ENCODE measurements at places on chromosomes 7 and 10.
A peak's percentile ranks its signal among the peaks of the same experiment; 100 is the strongest.

GRCh38 chr10:80517416-80518142, 20.1 kb upstream of the SH2D4B start:
- no peak for DNase-seq

- no peak for DNase-seq
Measured at GRCh38 chr10:2782265-2782664, 285.1 kb upstream of the PFKP start.

DNA sequence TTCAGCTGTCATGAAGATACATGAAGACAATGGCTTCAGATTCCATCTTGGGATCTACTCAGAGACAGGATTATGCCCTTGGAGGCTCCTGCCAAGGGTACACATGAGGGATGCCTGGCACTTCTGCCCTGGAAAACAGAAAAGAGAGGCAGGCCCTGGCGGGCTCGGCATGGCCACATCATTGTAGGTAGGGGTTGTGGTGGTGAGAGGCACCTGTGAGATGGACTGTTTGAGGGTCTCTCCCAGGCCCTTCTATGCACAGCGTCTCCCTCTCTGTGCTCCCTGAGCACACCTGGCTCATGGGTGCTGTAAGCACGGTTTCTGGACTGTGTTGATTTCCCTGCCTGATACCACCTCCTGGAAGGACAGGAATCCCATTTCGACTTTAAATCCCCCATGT, 304.3 kb downstream of the GLRX3 start:
- DNase-seq, result no peak

- peak; percentile 19 for DNase-seq
Measured at GRCh38 chr7:90530263-90530662, 60.8 kb downstream of the PTTG1IP2 start.

DNA sequence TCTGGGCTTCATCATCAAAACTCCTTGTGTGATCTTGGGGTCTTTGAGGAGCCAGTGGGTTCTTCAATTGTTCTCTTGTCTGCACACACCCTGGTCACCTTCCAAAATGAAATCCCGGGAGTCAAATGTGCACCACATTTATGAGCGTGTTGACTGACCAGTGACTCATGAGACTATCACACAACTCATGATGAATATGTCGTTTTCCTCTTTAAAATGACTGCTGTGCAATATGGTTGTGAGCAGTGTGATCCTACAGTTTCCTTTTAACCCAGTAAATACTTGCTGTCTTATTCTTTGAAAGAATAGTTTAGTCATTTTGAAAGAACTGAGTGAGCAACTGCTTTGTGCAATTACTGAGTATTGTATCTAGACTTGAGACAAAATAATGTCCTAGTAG, 149.2 kb downstream of the DYNC1I1 start:
- DNase-seq, result no peak

- no peak for DNase-seq
Measured at GRCh38 chr7:32515890-32516550, 20.7 kb downstream of the AVL9 start.

GRCh38 chr7:32048970-32049491, 21.2 kb downstream of the PDE1C start:
- DNase-seq, result no peak

DNA sequence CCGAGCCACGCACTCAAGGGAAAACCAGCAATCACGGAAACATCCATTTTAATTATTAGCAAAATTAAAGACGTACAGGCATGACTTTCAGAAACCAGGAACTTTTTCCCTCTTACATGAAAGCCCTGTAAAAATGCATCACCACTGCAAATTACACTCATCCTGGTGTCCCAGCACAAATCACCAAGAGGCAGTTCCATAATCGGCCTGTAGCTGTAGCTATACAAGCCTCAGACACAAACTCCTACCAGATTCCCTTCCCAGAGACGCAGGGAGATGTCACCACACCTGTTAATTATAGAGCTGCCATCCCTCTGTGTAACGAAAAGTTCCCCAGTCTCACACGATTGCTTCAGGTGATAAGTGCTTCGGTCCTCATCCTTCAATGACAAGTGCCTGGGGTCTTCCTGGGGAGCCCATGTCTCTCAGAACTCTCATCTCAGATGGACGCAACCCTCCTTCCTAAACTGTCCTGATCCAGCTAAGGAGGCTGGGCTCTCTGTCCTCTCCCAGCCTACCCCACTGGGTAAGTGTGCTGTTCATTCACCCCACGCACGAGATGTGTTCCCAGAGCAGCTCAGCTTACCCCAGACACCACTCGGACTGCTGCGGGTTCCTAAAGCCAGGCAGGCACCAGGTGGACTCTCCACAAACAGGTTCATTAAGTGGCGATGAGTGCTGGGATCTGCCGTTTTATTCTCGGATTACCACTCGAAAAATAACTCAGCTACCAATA, 5.9 kb downstream of the FGFR2 start:
- no peak for DNase-seq

DNA sequence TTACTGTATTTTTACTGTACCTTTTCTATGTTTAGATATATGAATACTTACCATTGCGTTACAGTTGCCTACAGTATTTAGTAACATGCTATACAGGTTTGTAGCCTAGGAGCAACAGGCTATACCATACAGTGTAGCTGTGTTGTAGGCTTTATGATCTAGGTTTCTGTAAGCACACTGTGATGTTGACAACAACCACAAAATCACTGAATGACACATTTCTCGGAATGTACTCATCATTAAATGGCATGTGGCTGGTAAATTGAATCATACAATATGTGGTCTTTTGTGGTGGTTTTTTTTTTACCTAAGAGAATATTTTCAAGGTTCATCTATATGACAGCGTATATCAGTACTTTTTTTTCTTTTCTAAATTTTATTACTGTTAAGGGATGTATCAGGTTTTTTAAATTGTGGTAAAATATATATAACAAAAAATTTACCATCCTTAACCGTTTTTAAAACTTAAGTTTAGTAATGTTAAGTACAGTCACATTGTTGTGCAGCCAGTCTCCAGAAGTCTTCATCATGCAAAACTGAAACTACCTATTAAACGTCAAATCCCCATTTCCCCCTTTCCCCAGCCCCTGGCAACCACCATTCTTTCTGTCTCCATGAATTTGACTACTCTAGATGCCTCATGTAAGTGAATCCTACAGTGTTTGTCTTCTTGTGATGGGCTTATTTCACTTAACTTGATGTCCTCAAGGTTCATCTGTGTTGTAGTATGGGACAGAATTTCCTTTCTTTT, 21.5 kb downstream of the BTAF1 start:
- no peak for DNase-seq

DNA sequence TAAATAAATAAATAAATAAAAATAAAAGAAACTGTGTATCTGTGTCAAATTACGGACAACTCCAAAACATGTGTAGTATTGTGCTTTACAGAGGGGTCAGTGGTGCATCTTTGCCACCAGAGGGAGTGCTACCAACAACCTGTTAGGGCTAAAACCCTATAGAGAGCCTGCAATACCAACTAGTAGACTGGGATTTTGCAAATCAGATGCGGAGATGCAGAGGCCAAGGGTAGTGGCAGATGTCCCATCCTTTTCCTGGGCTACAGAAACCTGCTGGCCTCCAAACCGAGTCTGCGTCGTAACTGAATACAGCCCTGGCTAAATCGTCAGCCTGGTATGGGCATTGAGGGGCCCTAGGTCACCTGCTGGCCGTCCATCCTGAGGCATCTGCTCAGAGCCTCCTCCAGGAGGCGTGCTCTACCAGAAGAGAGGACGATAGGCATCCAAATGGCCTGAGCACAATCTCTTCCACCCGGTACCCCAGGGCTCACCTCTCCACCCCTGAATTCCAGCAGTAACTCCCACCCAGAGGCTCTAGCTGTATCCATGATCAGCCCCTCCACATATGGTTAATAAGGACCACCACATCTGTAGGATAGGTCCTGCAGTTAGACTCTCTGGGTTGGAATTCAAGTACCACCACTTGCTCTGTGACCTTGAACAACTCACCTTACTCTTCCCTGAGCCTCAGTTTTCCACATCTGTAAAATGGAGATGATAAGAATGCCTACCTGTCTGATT, 6.2 kb upstream of the RRP12 start:
- peak; percentile 86 for DNase-seq

DNA sequence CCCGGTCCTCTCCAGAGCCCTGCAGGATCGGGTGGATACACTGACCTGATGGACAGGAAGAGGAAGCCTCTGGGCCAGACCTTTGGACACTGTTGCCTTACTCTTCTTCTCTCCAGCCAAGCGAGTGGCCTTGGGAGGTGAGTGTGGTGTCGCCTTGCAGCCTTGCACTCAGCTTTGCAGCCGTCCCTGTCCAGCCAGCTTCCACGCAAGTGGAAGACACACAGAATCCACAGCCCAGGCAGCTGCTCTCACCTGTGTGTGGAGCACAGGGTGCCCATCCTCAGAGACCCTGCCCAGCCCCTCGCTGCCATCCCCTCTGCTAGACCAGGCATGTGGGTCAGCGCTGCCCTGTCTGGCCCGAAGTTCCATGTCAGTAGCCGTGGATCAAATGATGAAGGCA, 239.1 kb downstream of the EBF3 start:
- no peak for DNase-seq

All from CD4-positive, alpha-beta T cell treated with Interleukin-4 for 1 hour (primary cell).